ENCODE measurements at places on chromosomes 6 and 20.

- H3K27ac ChIP-seq, result no peak overlapping the region
- H3K36me3 ChIP-seq, result no peaks in the 10 kb centered on the region
- H3K4me1 ChIP-seq, result no peaks in the 10 kb centered on the region
- H3K4me3 ChIP-seq, result no peak overlapping the region
- H3K27me3 ChIP-seq, result no peaks in the 10 kb centered on the region
Observed at GRCh38 chr6:150813319-150813992, 52.0 kb upstream of the MTHFD1L start.

DNA sequence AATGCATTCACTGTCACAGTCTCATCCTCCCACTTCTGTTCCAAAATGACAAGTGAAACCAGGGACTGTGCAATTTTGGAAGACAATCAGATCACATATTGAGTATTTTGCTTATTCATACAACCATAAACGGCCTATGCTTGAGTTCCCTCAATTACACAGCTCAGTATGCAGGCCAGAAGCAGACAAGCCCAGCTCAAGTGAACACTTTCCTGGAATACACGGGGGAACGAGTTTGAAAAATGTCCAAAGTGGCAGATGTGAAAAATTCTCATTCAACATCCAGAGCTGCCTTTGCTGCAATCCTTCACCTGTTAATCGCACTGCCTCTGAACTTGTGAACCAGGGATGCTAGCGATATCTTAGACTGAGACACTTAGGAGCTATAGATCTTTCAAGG is 190.2 kb downstream of the COL9A1 start:
- H3K4me1 ChIP-seq, result no peaks in the 10 kb centered on the region
- no peaks in the 10 kb centered on the region for H3K27me3 ChIP-seq
- H3K36me3 ChIP-seq, result no peaks in the 10 kb centered on the region
- DNase-seq, result no peak
- no peak overlapping the region for H3K4me3 ChIP-seq
- H3K27ac ChIP-seq, result no peak overlapping the region

- H3K27ac ChIP-seq, result no peak overlapping the region
- peaks cover 4% of the 10 kb centered on the region for H3K27me3 ChIP-seq
- no peaks in the 10 kb centered on the region for H3K36me3 ChIP-seq
- no peak for DNase-seq
- H3K4me1 ChIP-seq, result no peaks in the 10 kb centered on the region
- no peak overlapping the region for H3K4me3 ChIP-seq
Observed at GRCh38 chr6:3899970-3900439, 50.8 kb downstream of the FAM50B start.

DNA sequence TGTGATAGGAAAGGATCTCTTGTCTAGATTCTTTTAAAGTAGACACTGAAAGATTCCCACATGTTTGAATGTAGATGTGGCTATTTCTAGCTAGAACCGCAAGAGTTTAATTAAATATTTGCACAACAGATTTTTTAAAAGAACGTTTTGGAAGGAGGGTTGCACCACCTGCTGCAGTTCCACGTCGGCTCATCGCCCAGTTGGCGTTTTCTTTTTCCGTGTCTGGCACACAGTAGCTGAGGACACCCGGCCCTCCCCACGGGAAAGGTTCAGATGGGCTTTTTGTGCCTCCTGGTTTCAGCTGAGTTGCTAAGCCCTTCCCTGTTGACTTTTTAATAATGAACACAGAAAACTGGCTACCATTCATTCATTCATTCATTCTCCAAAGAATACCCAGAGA is 41.8 kb upstream of the DOK5 start:
- no peak overlapping the region for H3K4me3 ChIP-seq
- no peaks in the 10 kb centered on the region for H3K27me3 ChIP-seq
- H3K4me1 ChIP-seq, result no peaks in the 10 kb centered on the region
- DNase-seq, result no peak
